Stimulated activated CD4-positive, alpha-beta T cell treated with anti-CD3 and anti-CD28 coated beads, Interleukin-1b, Interleukin-23, amount 100 ng/mL, for 1 hour (primary cell): ENCODE measurements at places on chromosomes 4 and X.

DNA sequence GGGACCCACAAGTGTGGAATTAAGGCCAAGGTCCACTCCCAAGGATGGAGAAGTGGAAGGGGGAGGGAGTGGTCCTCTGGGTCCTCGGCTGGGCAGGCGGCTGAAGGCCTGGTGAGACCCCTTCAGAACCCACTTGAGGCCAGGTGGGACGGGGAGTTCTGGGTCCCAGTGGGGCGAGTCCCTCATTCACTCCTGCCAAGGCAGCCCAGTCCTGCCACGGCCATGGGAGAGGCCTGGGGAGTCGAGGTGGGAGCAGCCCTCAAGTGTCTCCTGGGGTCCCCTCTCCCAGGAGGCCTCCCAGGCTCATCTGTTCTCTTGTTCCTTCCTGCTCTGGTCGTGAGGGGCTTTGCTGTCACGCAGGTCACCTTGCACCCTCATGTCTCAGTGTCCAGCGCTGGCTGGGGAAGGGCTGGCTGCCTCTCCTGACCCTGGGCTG is 6.1 kb upstream of the SH3BP2 start:
- no peak for DNase-seq

DNA sequence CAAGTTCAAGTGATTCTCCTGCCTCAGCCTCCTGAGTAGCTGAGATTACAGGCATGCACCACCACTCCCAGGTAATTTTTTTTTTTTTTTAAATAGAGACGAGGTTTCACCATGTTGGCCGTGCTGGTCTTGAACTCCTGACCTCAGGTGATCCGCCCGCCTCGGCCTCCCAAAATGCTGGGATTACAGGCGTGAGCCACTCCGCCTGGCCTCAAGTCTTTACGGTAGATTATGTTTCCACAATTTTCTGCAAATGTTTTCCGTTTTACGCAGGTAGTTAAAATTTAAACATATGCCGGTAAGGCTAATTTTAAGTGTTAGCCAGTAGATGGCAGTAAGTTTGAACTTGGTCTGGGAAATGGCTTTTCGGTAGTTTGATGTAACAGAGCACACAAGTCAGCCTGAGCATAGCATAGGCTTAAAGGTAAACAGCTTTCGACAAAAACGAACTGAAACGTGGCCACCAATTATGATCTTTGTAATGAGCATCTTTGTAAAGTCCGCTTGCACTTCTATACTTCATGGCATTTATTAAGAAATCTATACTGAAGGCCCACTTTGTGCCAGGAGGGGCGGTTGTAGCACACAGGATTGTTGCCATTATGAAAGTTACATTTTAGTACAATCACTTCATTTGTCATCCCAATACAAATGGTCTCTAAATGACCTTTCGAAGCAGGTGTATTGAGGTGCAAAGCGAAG is 31.1 kb downstream of the CCKAR start:
- no peak for DNase-seq

DNA sequence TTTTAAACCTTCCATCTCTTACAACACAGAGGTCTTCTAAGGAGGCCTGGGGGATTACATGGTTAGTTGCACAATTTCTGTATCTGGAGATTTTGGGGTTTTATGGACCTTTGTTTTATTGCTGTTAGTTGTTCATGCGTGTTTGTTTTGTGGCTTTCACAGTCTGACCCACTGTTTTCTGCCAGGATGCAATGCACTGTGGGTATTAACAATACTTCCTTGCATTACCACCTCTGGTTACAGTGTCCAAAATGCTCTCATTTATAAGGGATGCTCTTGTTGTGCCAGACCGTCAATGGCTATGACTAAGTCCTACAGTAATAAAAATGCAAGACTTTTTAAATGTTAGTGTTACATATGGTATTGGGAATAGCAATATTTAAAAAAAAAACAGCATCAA is 730.2 kb downstream of the KCTD8 start:
- DNase-seq = no peak

DNA sequence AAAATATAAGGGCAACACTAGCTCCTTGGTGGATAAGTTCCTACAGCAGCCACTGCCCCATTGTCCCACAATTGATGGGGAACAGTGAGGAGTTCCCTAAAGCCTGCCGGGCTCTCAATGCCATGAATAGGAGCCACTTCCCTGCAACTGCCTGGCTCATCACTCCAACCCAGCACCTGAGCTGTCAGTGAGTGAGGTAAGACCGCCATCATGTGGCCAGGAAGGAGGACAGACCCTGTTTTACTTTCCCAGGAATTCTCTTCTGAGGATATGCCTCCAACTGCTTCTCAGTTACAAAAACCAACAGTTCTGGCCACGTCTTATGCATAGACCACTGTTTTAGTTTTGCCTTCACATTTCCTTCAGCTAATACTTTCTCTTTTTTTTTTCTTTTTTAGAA is 45.5 kb downstream of the SRPX start:
- no peak for DNase-seq

- DNase-seq = no peak
Measured at GRCh38 chr4:143336781-143337599, at the start of gene GAB1. Gene GAB1, plus strand, starts transcription at chr4:143336876. Its CDS starts 313 bp downstream, at chr4:143337189.

DNA sequence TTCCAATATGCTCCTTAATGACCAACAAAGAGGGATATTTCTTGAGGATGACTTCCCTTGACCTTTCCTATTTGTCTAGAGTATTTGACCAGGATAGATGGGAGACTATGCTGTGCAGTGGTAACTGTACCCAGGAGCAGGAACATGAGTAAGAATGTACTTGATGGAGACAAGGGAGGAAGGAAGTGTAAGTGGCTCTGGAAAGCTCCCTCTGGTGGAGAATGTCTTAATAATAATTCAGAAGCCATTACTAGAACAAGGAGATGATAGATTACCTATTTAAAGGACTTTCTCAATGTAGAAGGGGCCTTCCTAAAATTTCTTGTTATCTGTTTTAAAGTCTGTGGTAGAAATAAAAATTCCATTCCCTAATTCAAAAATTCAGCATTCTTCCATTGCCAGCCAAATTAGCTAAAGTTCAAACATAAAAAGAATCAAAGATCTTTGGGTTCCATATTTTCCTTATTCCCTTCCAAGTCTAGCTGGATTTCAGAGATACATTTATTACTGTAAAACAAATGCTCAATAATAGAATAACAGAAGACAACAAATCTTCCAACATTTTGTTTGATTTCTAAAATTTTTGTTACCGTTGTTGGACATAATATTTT is 83.8 kb downstream of the GRID2 start:
- no peak for DNase-seq

DNA sequence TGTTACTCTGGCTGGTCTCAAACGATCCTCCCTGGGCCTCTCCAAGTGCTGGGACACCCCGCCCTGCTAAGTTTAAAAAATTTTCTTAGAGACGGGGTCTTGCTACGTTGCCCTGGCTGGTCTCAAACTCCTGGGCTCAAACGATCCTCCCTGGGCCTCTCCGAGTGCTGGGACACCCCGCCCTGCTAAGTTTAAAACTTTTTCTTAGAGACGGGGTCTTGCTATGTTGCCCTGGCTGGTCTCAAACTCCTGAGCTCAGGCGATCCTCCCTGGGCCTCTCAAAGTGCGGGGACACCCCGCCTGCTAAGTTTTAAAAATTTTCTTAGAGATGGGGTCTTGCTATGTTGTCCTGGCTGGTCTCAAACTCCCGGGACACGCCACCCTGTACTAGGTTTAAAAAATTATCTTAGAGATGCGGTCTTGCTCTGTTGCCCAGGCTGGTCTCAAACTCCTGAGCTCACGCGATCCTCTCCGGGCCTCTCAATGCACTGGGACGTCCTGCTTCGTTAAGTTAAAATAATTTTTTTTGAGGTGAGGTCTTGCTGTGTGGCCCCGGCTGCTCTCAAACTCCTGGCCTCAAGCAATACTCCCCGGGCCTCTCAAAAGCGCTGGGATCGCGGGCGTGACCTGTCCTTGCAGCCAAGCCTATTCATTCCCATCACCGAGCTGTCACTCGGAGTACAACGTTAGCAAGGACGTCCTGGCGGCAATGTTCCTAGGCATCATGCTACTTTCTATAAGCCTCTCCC is 1.1 kb downstream of the SLC25A6 start:
- no peak for DNase-seq

DNA sequence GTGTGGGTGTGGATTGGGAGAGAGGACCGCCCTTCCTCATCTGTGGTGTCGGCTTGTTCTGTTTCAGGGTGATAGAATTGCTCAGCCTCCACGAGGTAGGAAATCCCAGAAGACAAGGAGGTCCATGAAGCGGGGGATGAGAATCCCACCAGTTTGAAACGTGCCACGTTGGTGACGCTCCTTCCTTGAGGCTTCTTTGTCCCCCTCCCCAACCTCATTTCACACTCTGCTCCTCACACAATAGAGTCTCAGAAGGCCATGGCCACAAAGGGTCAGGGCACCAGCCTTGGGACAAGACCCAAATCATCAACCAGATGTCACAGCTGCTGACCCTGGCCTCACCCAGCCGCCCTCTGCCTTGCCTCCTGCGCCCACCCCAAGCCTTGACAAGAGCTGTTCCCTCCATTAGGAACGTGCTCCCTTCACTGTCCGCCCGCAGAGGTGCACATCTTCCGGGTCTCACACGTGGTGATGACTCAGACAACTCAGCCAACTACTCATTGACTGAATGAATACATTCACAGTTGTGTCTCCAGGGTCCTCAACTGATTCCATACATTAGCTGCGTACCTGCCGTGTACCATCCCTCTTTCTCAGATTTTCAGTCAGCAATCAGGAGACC is 18.3 kb downstream of the BLOC1S4 start:
- no peak for DNase-seq

DNA sequence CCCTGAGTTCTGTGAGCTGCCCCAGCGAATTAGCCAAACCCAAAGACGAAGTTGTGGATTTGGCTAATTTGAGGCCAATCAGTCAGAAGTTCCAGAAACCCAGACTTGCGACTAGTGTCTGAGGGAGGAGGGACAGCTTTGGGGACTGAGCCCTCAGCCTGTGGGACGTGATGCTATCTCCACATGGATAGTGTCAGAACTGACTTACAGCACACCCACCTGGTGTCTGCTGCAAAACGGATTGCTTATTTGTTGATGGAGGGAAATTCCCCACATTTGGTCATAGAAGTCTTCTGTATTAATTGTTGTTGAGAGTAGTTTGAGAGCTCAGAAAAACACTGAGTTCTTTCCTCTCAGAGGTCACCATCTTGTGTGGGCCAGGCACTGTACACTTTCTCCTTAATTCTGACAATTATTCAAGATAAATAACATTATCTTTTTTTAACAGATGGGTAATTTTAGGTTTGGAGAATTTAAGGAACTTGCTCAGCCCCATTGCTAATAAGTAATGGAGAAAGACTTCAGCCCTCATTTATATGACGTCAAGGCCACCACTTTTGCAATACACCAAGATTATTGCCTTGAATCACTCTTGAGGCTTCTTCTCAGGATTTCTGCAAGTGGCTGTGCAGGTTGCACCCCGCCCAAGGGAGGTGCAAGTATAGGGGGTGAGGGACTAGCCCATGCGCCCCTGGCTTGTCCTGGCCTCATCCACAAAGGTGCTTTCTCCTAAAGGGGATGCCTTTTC is 16.7 kb downstream of the CLRN2 start:
- no peak for DNase-seq

GRCh38 chr4:40702800-40703151 is 47.0 kb upstream of the NSUN7 start:
- DNase-seq = no peak

- no peak for DNase-seq
Measured at GRCh38 chr4:128307123-128307571, 19.5 kb upstream of the PGRMC2 start.

DNA sequence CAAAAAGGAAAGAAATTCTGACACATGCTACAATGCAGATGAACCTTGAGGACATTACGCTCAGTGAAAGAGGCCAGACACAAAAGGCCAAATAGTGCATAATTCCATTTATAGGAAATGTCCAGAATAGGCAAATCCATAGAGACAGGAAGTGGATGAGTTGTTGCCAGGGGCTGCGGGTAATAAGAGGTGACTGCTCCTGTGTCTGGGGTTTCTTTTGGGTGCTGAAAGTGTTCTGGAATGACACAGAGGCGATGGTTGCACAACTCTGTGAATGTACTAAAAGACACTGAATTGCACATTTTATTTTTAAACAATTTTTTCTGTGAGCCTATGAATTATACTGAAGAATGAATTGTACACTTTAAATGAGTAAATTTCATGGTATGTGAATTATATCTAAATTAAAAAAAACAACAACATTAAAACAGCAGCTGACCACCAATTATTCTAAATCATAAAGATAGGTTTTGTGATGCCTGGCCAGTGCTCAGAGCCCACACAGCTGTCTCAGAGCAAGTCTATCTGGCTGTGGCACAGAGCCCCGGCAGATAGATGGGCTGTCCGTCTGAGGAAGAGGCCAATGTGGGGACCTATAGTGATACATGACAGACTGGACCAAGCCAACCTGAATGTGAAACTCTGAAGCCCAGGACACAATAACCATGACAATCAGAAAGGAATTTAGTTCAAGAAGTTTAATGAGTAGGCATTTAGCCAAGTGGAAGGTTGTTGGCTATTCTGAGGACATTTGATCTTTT is 23.5 kb upstream of the IRAK1 start:
- DNase-seq = no peak

DNA sequence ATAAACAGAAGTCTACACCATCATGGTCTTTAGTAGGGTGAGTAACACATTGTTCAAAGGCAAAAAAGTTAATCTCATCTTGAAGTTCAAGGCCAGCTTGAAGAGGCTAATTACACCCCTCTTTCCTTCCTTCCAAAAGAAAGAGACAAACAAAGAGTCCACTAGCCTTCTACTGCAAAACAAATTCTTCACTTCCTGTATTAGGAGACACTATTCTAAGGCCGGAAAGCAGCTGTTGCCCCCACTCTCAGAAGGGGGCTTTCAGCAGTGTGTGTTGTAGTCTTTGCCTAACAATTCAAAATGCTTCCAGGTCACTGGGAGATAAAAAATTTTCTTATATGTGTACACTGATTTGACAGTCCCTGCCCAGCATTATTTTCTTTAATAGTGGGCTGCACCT is 25.1 kb downstream of the RASGEF1B start:
- DNase-seq = no peak

GRCh38 chr4:81398379-81398778 is 73.3 kb downstream of the RASGEF1B start:
- DNase-seq = no peak

DNA sequence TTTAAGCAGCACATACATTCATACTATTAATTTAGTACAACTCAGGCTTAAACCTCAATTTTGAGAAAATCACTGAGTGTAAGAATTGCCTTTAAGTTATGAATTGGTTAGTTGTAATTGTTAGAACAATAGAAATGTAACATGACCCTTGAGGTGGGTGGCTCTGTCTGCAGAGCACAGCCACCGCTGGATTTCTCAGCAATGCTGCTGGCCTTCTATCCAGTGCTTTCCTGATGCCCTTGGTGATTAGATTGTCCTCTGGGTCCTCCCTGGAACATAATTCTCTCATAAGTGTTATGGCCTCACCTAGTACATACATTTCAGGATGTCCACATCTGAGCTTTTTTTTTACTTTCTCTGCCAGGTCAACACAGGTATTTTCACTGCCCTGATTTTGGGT is 213.2 kb downstream of the SLC7A11 start:
- no peak for DNase-seq

GRCh38 chr4:100362366-100362765 is 155.5 kb downstream of the EMCN start:
- no peak for DNase-seq
